ENCODE measurements at places on chromosomes 11 and 22.

DNA sequence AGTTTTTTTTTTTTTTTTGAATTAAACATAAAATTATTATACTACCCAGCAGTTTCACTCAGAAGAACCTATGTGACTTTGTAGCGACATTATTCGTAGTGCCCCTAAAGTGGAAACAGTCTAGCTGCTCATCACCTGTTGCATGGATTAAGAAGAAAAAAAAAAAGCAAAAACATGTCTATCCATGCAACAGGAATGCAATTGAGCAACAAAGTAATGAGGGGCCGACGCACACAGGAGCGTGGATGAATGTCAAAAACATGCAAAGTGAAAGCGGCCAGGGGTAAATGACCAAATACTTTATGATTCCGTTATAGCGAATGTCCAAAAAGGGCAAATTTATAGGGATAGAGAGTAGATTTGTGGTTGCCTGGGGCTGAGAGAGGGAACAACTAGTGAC, 16.3 kb downstream of the MYO18B start:
- DNase-seq, result no peak

- DNase-seq, result no peak
These were observed 710 bp upstream of the THY1 start for GRCh38 chr11:119423509-119424254.

GRCh38 chr11:120457996-120458395, 53.6 kb upstream of the GRIK4 start:
- no peak for DNase-seq

DNA sequence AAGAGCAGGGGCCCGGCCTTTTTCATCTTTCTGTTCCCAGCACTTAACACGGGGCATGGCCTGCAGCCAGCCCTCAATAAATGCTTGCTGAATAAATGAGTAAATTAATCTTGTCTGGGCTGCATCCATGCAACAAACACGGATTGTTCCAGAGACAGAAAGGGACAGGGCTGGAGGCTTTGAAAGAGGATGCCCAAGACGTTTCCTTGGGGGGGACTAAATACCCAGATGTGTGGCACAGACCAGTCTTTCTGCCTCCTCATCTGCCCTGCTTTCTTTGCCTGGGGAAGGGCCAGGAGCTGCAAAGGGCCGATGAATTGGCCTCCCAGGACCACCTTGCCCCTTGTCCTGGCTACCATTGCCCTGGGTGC, 40.4 kb downstream of the SHISAL1 start:
- DNase-seq, result no peak

DNA sequence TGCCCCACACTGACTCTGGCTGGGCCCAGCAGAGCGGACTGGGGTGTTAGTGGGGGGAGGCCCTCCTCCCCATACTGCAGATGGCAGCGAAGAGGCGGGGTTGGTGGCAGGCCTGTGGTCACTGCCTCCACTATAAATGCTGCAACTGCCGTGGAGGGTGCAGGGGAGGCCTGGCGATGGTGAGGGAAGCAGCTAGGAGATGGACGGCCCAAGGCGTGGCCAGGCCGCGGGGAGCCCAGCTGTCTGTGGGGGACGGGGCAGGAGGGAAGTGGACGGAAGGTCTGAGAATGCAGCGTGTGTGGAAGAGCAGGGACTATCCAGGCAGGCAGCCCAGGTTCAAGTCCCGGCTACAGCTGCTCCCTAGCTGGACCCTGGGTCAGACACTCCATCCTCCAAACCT, 18.3 kb downstream of the DNAL4 start:
- no peak for DNase-seq

DNA sequence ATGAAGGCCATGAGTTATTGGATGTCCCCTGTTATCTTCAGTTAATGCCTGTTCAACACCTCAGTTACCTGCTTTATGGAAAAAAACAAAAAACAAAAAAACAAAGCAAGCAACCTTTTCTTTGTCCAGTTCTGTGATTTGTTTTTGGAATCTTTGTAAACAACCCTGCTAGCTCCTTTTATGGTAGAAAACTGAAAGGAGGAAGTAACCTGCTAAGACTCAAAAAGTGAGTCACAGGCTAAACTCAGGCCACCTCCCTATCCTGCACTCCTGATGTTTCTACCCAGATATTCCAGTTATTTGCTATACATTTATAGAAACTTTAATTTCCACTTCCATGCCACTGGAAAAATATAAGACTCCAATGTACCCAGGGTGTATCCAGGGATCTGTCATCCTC, 20.6 kb upstream of the TLCD5 start:
- DNase-seq, result peak; percentile 42

- no peak for DNase-seq
These were observed 175.1 kb downstream of the CEP164 start for GRCh38 chr11:117502779-117503100.

DNA sequence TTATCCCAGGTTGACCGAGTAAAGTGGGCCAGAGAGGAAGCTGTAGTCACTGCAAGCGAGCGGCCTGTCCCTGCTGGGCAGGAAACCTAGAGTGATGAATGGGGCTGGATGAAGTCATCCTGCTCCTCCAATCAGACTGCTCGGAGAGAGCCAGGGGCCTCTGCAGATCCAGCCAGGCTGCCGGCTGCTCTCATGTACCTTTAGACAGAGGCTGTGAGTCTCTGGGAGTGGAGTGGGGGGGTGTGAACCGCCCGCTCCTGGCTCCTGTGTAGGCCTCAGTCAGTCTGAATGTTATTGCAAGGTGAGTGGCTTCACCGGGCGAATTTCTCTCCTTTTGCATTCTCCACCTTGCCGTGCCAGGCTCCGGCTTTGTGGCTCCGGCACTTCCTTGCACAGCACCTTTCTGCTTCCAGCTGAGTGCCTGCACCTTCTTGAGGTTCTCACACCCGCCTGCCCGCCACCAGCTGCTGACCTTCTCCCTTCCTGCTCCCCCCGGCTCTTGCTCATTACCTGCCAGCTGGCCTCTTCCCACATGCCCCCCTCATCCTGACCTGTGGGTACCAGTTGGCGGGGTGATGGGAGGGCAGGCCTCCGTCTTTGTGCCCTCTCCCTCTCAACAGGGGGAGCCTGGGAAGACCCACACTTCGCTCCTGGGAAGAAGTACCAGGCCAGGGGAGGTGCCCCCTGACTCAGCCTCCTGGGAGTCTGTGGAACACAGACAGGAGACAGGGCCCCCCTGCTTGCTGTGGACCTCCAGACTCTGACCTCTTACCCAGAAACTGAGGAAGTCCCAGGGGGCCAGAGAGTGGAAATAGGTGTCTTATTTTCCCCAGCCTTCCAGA, 79.9 kb downstream of the GRAMD1B start:
- DNase-seq, result no peak

DNA sequence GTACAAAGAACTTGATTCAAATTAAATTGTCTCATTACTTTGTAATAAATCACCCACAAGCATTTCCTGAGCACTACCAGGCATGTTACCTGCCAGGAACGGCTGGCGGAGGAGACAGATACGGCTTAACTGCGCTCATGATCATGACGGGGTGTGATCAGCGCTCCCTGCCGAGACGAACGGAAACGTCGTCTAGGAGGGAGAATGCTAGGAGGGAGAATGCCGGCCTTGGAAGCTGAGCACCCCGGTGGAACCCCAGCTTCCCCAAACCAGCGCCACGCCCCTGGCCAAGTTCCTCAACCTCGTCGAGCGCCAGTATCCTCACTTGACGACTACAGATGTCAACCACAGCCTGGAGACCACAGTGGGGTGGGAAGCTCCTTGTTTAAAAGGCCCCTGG, 272.8 kb downstream of the CTTN start:
- DNase-seq, result no peak

DNA sequence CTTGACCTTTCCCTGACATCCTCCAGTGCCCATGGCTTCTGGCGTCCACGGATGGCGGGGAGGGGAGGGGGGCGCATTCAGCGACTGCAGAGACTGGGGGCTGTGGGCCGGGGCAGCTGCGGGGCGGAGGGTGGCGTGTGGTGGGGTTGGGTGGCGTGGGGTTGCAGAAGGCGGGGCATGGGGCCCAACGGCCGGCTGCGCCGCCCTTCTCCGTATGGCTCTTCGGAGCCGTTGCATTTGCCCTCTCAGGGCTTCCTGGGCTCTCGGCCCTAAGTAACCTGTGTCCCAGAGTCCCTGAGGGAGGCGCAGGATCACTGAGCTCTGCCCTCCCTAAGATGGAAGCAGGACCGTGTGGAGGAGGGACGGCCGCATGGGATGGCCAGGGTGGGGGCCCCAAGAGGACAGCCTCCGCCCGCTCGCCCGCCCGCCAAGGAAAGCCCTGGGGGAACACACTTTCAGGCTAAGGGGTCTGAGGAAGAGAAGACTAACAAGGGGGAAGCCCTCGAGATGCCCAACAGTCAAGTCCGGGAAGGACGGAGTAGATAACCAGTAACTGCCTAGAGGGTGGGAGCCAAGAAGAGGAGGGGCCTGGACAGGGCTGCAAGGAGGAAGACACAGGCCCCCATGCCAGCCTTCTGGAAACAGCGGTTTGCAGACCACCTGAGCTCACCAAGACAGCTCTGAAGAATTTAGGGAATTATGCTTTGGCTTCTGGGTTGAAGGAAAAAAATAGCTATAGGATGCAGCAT, 9.2 kb upstream of the AIFM3 start:
- peak; percentile 81 for DNase-seq

- no peak for DNase-seq
These were observed 213.6 kb downstream of the RAB38 start for GRCh38 chr11:87961606-87962005.

DNA sequence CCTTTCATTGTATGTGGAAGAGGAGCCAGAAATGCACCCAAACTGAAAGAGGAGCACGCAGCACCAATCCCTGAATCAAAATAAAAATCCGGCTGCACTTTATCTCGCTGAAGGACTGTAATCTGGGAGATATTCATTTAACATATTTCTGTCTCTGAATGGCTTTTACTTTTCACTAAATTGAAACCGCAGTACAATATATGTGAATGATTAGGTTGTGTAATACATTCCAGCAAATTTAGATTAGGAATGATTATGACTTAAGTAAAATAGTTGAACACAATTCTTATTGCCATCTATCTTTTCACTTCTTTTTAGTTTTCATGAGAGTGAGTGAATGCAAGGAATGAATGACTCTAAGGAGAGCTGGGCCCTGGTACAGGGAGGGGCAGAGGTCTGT, 232.1 kb downstream of the ST3GAL4 start:
- no peak for DNase-seq

GRCh38 chr11:10927538-10927937, 69.7 kb upstream of the ZBED5 start:
- DNase-seq, result no peak

DNA sequence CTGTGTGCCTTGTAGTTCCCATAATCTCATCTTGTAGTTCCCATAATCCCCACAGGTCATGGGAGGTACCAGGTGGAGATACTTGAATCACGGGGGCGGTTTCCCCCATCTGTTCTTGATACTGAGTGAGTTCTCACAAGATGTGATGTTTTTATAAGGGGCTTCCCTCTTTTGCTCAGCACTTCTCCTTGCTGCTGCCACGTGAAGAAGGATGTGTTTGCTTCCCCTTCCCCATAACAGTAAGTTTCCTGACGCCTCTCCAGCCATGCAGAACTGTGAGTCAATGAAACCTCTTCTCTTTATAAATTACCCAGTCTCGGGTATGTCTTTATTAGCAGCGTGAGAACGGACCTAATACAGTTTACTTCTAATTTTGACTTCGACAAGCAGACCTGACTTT, 14.0 kb upstream of the SMIM38 start:
- no peak for DNase-seq

GRCh38 chr11:78800756-78801155, 226.1 kb upstream of the NARS2 start:
- DNase-seq, result no peak

- peak; percentile 20 for DNase-seq
These were observed 787 bp upstream of the RDX start for GRCh38 chr11:110297076-110297725.

DNA sequence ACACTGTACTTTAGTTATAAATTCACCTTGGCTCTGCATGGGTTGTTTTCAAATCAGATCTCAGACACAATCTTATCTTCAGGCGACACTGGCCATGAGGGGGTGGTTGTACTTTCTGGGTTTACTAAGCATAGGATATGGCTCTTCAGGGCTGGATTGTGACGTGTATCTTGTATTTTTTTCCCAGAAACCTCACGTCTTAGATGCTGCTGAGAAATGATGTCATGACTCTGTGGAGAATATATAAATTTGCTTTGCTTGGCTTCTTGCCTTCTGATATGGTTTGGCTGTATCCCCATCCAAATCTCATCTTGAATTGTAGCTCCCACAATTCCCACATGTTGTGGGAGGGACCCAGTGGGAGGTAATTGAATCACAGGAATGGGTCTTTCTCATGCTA, 82.8 kb upstream of the VSTM5 start:
- no peak for DNase-seq

DNA sequence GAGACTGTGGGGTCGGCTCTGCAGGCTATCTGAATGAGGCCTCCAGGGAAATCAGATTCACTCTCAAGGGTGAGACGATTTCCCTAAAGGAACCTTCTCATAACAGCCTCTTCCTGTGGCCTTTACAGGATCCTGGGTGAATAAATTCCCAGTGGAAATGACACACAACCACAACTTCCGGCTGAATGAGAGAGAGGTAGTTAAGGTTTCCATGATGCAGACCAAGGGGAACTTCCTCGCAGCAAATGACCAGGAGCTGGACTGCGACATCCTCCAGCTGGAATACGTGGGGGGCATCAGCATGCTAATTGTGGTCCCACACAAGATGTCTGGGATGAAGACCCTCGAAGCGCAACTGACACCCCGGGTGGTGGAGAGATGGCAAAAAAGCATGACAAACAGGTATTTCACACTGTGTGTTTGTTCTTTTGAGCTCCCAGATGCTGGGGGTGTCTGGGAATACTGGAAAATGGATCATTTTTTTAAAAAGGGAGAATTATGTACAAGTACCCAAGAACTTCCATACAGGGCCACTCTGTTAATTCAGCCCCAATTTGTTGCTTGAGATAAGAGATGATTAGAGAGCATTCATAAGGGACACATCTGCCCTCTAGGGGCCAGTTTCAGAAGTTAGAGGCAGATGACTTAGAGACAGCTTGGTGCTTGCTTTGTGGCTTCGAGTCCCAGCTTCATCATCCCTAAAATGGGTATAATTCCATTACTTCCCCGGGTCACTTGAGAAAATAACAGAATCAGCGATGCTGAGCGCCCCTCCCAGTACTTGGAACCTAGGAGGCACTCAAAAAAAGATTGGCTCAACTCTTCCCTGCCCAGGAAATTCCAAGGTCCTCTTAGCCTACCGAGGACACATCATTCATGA, 10.2 kb downstream of the SERPIND1 start:
- peak; percentile 78 for DNase-seq

DNA sequence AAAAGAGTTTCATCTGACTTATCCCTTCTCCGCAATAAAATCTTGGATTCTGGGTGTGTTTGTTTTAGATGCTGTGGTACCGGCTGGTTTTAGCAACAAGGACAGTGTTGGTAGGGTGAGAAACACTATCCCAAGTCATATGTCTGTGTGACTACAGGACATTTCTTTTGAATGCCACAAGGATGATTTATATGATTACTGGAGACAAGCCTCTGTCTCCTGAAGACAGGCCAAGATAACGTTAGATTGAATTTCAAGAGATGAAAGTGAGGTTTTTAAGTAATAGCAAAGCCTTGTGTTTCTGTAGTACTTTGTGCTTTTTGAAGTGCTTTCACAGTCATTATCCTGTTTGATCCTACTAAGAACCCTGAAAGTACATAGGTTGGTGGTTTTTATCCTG, 101.6 kb downstream of the COMMD9 start:
- DNase-seq, result no peak

- DNase-seq, result no peak
These were observed 418.2 kb downstream of the METTL15 start for GRCh38 chr11:28526406-28526751.

GRCh38 chr11:96188243-96189006, 154.6 kb downstream of the MAML2 start:
- DNase-seq, result peak; percentile 22
